ENCODE measurements at places on chromosomes 6 and 20. TPM values are rescaled to one million over a fixed set of nuclear protein-coding genes. Genes with fewer than 3 reads are reported as not detected.

GRCh38 chr20:8782804-8783203 is 286.1 kb upstream of the PLCB4 start:
- DNase-seq, result no peak

Gene GRM1
- 0.16 TPM for total RNA-seq

- DNase-seq, result no peak
Measured at GRCh38 chr6:77551135-77551534, 87.8 kb upstream of the HTR1B start.

GRCh38 chr6:32087574-32088486 is 21.3 kb downstream of the TNXB start:
- no peak for DNase-seq

Gene MYMX
- not detected for total RNA-seq

DNA sequence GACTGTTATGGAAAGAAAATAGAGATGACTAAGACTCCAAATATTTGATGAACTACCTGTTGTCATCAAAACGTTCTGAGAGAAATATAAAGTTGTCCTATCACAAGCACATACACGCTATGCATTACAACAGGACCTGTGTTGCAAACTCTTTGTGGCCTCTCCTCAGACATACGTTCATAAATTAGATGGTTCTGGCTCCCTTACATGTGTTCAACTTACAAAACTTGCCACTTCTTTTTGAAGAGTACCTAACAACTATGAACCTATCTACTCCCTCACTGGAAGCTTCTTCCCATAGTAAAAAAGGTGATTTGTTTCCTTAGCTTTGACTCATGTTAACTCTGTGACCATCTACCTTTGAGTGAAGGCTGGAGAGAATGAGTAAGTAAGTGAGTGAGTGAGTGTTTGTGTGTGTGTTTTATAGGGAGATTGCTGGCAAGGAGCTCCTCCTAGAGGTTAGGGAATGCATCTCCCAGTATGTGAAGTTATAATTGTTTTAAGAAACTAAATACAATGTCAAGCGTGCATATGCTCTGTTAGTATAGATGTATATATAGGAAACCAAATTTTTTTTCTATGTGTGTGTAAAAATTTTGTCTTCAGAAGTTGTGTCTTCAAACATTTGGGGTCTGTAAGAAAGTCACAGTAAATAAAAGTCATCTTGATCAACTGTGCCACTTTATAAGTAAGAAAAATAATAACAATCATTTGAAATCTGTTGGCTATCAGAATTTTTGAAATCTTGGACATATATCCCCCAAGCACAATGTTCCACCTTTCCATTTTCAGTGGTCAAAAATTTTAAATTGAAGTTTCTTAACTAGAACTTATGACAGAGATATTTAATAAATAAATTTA is 1211.1 kb upstream of the GJE1 start:
- DNase-seq, result peak; percentile 62

GRCh38 chr6:16564436-16564835 is 196.8 kb downstream of the ATXN1 start:
- no peak for DNase-seq

- no peak for DNase-seq
Measured at GRCh38 chr20:25675161-25675560, 21.5 kb downstream of the ZNF337 start.

DNA sequence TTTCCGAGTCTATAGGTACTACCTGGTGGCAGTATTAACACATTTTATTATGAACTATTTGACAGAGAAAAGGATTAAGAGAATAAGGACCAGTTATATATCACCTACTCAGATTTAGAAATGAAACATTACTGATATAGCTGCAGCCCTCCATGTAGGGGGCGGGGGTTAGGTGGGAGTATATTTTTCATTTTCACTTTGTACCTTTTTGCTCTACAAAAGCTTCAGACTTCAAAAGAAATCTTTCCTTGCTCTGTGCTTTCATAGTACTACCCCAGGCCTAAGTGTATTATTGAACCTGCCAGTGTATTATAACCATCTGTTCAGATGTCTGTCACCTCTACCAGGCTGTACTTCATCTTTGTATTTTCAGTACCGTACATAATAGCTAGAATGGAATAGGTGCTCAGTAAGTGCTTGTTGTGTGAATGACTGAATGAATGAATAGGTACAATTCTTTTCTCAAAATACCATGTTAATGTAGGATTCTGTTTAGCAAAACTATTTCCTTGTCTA is 43.0 kb downstream of the CDKAL1 start:
- no peak for DNase-seq

- no peak for DNase-seq
Measured at GRCh38 chr6:40343877-40344565, 243.1 kb downstream of the LRFN2 start.

Gene EEF1A2
- 11.2 TPM for total RNA-seq

DNA sequence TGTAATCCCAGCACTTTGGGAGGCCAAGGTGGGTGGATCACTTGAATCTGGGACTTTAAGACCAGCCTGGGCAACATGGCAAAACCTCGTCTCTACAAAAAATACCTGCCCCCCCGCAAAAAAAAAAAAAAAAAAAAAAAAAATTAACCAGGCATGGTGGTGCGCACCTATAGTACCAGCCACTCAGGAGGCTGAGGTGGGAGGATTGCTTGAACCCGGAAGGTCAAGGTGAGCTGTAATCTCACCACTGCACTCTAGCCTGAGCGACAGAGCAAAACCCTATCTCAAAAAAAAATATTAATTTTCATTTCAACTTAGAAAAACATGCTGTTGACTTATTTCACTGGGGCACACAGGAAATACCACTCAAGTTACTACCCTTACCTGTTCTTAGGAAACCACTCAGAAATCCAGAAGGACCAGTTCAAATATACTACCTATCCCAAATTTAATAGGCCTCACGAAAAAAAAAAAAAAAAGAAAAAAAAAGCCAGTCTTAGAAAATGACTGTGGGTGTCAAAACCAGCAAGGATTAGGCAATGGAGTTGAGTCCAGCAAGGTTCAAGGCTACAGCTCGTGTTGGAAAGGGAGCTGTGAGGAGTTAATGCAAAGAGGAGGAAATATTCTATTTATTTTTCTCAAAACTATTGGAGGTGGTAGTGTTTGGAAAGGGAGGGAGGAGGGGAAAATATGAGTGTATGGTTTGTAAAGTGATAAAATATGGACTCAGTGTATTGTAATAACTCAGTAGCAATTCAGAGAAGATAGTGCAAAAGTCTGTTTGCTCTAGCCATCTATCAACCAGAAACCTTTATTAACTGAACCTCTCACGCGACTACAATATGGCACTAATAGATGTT is 33.9 kb upstream of the PIM1 start:
- DNase-seq, result no peak

Gene CST1
- not detected for total RNA-seq

DNA sequence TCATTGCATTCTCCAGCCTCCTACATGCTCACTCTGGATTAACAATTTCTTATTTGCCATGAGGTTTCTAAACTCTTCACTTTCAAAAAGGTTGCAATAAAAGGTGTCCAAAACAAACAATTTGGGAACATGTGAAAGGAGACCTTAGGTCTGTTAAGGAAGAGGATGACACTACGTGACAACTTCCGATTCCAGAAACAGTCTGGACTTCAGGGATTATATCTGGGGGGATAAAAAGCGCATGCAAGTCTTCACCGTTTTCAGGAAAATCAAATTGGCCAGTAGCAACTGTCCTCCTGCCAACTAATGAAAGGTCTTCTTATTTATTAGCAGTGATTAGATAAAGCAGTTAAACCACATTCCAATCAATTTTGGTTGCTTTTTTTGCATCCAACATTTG is 1.8 kb downstream of the ZDHHC14 start:
- no peak for DNase-seq

- no peak for DNase-seq
Measured at GRCh38 chr6:12112540-12113189, 100.6 kb downstream of the HIVEP1 start.

DNA sequence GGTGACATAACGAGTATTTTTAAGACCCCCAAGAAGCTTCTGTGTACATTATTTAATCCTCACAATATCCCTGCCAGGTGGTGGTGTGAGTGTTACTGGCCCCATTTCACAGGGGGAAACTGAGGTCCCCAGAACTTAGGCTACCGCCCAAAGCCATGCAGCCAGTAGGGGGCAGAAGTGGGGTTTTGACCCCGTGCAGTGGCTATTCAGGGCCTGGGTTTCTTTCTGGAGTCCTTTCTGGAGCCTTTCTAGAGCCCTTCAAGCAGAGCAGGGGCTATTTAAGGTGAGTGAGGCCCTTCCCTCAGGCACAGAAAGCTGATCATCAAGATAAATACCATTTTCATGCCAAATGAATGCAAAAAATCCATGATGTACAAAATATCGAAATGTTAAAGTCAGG is 59.0 kb downstream of the CTCFL start:
- DNase-seq, result no peak

- DNase-seq, result no peak
Measured at GRCh38 chr20:36984257-36984638, 32.7 kb upstream of the SAMHD1 start.

Gene NMBR
- total RNA-seq, result 0.32 TPM

Gene ID4
- 102 TPM for total RNA-seq

DNA sequence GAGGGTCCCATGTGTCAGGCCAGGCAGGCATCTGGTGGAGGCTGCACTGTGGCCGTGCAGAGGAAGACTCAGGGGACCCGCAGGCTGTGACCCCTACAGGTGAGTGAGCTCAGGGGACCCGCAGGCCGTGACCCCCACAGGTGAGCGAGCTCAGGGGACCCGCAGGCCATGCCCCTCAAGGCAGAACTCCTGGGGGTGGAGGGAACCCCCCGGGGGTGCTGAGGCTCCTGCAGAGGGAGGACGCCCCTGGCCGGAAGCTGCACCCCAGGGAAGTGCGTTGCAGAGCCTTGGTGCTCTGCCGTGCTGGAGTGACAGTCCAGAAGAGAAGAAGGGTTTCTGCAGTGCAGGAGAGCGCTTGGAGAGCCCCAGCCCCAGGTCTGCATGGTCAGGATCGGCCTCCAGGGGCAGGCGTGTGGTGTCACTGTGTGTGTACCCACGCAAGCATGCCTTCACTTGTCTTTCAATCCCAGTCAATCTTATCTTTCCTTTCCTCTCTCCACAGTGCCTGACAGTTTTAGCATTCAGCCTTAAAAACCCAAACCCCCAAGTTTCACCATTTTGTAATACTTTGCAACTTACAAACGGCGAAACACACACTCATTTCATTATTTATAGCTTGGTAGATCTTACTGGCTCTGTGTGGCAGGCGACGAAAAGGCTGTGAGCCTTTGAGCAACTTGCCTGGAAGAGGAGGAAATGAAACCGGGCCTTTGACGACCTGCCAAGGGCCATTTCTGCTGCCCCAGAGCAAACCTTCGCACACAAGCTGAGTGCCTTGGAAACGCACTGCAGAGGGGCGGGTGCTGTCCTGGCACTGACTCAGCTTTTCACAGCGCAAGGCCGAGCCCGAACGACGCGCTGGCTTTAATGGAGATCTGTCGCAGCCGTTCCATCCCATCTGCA is 101.4 kb upstream of the AGPAT4 start:
- peak; percentile 41 for DNase-seq

- no peak for DNase-seq
Measured at GRCh38 chr6:43088654-43089056, 12.5 kb downstream of the PTK7 start.

DNA sequence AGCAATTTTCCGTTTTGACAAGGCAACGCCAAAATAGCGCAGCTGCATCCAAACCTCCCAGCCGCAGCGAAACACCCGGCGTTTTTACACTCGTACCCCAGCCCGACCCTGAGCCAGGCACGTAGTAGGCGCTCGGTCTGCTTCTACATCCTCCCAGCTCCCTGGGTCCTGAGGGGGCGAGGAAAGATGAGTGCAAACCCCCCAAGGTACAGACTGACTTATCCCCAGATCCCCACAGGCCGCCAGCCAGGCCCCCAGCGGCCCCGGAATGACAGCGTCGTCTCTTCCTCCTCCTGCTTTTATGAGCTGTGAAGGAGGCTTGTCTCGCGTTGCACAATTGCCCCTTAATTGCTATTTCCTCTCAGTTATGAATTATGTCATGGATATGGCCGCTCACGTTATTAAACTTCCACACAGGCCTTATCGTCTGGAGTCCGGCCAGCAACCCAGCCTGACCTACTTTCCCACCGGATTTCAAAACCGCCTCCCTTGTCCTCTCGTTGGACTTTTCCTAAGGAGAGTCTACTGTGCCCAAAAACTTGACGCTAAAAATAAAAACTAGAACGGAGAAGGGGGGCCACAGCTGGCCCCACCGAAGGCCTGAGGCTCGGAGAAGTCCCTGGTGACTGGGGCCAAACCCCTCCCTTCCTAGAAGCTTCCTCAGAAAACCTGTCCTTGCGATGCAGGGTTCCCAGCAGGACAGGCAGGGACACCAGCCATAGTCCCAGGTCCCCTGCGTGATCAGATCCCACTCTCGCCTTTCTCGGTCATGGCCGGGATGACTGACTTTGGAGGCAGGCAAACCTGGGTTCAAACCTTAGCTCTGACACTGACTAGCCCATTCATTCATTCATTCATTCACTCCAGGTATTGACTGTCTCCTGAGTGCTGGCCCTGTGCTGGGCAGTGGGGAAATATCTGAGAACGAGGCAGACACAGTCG is 130.9 kb upstream of the PTPN1 start:
- peak; percentile 83 for DNase-seq

Gene UNC5CL
- total RNA-seq, result 0.37 TPM

Gene PPP1R18
- total RNA-seq, result 32.7 TPM

DNA sequence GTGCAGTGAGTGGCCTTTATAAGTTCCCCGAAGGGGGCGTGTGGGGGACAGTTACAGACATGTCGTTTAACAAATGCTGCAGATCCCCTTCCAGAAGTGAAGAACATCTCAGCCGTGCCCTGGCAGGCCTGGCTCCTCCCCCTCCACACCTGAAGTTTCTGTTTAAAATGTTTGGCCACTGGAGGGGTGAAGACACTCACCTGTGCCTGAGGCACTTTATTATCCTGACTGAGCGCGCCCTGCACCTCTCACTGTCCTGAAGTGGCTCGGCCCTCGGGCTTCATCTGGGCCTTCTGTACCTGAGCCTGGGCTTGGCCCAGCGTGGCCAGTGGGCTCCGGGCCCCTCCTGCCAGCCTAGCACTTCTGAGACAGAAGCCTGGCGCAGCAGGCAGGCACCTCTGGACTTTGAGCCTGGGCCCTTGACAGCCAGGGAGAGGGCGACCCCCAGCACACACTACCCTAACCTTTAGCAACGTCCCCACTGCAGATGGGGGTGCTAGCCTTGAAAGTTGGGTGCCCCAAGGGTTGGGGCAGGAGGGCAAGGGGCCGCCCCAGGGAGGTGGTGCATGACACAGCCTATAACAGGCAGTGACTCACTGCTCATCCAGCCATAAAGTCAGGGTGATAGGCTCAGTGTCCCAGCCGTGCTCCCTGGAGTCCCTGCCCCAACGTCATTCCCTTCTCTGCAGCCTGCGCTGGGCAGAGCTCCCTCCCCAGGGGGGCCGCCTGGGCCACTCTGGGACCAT is 13.6 kb upstream of the GATA5 start:
- no peak for DNase-seq

- DNase-seq, result no peak
Measured at GRCh38 chr20:19431316-19431700, 218.9 kb downstream of the SLC24A3 start.

Gene GSTA2
- total RNA-seq, result not detected

GRCh38 chr6:163733061-163733460 is 318.5 kb downstream of the QKI start:
- DNase-seq, result no peak

Gene HLA-DMB
- total RNA-seq, result 8.9 TPM

- DNase-seq, result no peak
Measured at GRCh38 chr20:63047946-63048345, 41.2 kb upstream of the BHLHE23 start.

Gene TFAP2C
- 1.8 TPM for total RNA-seq

Gene MCM8
- 10.7 TPM for total RNA-seq

All from urinary bladder (tissue), 4 donors.